EH (cell line): ENCODE measurements at places on chromosomes 5 and 9.

GRCh38 chr9:81079055-81079454 lies 610.3 kb downstream of the TLE1 start:
- DNase-seq: no peak

DNA sequence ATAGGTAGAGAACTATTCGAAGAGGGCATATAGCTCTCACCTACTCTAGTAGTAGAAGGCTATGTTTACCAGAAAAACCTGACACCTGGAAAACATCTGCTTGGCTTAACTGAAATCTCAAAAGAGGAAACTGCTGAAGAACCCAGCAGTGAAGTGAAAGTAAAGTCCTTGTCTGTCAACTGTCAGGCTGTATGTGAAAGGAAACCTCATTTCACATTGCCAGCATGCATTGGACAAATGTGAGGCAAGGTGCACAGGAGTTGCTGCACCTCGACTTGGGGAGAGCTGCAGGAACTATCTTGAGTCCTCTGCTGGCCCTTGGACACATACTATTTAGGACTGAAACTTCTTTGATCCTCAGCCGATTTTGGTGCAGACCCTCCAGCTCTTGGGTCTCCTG lies 53.3 kb downstream of the NREP start:
- no peak for DNase-seq

DNA sequence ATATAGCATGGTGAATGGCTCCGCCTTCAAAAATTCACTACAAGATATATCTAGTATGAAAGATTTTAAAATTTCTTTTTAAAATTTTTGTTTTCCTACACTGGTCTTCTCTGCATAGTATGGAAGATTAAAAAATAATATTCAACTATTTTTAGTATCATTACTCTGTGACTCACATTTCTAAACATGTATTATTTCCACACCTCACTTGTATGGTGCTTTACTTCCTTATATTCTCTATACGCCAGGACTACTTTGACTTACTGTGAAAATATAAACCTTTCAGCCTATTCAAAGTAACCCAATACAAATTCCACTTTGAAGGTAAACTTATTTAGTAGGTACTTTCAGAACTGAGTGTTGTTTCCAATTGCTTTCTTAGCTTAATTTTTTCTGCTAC lies 26.8 kb upstream of the TXNDC8 start:
- DNase-seq: no peak

- peak; percentile 73 for DNase-seq
Measured at GRCh38 chr9:109705515-109705914, 74.5 kb upstream of the PALM2AKAP2 start.

DNA sequence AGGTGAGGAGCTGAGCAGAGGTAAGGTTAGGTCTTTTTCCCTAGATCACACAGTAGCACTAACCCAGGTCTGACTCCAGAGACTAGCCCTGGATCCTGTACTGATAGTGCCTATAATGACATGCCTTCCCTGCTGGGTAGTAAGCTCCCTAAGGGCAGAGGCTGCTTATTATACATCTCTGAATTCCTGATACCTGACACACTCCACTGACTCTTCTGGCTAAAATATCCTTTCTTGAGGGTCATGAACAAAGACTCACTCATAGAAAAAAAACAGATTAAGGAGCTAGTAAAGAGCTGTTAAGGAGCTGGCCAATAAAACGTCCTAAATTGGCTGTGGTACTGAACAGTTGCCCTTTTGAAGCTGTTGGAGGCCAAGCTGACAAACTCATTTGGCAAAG lies 149.0 kb upstream of the ITGA1 start:
- no peak for DNase-seq

DNA sequence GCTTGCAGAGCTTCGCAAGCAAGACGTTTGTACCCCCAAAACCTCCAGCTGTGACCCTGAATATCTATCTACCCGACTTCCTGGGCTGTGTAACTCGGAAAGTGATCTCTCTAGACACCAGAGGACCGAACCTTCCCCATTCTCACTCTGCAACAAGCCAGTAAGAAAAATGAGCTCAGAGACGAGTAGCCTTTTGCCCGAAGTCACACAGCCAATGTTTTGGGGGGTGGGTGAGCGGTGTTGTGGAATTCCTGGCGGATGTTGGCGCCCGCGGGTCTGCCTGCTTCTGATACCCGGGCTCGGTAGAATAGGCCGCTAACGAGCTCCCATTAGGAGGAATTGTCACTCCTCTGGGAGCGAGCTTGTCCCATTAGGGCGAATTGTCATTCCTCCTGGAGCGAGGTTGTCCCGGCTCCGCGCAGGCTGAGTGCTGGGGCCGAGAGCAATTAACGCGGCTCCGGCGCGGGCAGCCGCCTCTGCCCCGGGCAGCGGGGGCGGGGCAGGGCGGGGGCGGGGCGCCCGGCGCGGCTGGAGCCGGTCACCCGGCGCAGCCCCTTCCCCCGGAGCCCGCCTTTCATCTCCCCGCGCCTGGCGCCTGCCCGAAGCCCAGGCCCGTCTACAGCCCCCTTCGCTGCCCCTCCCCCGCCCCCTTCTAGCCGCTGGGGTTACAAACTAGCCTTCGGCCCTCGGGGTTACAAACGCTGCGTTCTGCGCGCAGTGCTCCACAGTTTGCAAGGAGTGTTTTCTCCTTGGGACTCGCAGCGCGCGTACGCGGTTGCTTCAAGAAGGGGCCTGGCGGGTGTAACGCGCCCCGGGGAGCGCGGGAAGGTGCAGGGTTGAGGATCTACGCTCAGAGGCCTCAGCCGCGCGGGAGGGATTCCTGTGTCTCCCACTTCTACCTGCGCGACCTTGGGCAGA lies 3.5 kb upstream of the MSX2 start:
- DNase-seq: no peak

DNA sequence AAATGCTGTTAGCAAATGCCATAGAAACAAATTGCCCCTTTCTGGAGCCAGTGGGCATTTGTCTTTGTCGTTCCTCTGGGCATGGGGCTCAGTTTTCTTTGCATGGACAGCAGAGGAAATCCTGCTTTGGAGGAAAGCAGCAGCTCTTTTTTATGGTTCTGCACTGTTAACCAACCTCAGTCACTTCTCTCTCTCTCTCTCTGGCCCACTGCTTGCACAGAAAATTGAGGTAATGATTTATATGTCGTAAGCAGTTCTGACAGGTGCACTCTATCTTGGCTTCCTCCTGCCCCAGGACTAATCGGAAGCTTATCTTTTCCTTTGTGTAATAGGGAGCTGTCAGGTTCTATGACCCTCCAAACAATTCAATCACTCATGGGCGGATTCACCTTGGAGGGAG lies 159.6 kb upstream of the GPR151 start:
- DNase-seq: no peak

GRCh38 chr5:139966856-139967255 lies 76.2 kb downstream of the NRG2 start:
- no peak for DNase-seq

- peak; percentile 40 for DNase-seq
Measured at GRCh38 chr5:138647261-138647788, 72.1 kb upstream of the HSPA9 start.

DNA sequence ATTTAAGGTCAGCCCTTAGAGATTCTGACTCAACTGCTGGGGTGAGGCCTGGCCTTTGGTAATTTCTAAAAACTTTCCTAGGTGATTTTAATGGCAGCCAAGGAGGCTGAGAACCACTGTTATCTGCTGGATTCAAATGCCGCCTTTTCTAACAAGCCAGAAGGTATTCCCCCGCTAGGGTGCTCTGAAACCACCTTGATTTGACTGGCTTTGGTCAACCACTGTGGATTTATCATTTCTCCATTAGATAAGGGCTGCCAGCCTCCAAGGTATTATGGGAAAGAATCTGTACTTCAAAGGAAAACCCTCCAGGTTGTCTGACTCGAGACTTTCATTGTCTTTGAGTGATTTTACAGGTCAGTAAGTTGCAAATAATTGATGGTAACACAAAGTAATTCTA lies 4.3 kb downstream of the ANXA6 start:
- no peak for DNase-seq

- DNase-seq: peak; percentile 62
Measured at GRCh38 chr9:100099722-100100042, 639 bp downstream of the INVS start.

DNA sequence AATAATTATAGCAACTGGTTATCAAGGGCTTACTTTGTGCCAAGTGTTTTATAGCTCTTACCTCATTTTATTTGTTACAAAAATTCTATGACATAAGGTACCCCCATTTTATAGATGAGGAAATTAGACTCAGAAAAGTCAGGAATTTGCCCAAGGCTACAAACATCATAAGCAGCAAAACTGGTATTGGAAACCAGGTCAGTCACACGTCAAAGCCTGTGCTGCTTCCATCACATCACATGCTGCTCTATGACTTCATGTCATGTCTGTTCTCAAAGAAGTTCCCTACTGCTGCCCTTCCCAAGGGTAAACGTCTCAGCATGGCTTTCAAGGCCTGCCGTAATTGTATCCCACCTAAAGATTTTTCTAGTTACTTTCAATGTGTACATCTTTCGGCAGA lies 6.9 kb upstream of the KIF2A start:
- no peak for DNase-seq

DNA sequence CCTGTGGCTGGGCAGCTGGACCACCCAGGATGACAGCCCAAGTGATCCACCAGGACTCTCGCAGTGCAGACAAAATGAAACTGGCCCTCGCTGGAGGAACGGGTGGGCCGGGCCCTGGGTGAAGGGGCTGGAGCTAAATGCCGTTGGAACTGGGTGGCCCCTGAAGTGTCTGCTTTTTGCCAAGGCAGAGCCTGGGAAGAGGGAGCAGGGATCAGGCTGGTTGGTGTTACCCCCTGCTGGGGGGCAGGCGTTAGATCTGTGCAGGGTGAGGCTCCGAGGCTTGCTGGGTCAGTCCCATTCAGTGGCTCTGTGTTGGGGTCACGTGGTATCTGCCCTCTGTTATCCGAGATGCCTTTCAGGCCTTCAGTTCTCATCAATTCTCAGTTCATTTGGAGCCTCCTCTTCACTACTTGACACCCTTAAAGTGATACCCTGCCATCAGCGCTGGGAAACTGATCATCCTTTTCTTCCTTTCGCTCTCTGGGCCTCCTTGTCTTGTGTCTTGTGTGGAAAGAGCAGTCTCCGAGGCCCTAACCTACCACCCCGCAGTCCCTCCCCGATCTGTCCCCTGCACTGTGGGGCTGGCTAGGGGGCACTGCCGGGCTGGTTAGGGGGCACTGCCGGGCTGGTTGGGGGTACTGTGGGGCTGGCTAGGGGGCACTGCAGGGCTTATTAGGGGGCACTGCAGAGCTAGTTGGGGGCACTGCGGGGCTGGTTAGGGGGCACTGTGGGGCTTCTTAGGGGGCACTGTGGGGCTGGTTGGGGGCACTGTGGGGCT lies 37.3 kb downstream of the COL5A1 start:
- DNase-seq: no peak

GRCh38 chr9:86983249-86983619 lies 35.9 kb upstream of the GAS1 start:
- DNase-seq: peak; percentile 64

DNA sequence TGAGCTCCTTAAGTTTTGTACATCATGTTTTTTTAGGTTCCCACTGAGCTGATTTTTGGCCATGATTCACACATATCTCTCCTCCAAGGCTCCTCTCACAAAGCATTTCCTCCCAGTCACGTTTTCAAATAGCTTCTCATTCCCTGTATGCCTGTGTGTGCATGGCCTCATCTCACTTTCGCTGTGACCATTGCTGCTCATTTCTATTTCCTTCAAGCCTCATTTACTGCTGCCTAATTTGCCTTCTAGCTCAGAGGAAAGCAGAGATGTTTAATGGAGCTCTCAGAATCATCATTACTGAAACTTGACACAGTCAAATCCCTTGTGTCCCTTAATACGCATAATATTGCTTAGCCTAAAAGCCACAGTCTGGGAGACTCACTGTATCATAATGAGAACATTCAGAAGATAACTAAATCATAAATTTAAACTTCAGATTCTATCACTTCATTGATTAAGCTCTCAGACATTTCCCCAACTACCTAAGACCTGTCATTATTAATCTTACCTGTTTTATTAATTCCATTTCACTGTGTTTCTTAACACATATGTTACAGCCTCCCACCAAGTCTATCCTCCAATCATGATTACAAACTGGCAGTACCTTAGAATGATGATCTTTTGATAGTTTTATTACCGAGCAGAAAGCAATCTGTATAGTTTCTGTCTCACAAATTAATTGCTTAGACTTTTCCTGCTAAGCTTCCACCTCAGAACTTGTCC lies 278.3 kb upstream of the PTGER4 start:
- DNase-seq: peak; percentile 86

DNA sequence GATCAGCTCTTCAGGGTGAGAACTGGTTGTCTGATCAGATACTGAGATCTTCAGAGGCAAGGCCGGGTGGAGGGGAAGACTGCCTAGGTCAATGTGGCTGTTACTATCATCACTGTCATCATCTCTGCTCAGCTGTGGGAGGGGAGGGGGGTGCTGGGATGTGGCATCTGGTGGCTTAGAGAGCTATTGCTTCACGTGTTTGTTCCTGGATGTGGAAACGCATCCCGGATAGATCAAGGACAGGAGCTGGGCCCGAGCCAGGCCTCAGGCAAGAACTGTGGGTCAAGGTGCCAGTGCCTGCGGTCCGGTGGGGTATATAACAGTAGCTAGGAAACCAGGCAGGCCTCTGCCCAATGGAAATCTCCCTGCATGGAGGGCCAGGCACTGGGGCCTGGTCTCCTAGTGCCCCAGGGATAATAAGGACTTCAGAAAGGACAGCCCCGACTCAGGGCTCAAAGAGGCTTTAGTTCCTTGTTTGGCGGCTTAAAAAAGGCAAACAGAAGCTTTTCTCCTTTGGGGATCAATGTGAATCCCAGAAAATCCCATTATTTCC lies 30.3 kb upstream of the TIFAB start:
- DNase-seq: no peak

DNA sequence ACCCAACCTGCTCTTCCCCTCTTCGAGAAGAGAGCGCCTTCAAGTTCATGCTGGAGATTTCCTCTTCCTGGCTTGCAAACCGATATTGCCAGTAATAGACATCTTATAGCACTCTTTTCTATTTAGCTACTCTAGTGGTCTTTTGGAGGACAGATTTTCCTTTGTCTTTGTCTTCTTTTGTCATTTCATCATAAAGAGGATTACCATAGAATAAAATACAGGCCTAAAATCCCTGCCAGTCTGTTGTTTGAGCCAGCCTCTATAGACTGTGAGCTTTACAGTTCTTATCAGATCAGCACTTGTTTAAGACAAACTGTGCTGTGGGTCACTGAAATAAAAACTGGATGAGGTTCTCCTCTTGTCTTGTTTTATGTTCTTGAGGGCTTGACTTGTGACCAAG lies 802.8 kb downstream of the NR2F1-AS1 start:
- DNase-seq: no peak
